Erythroblast (primary cell): ENCODE measurements at places on chromosomes 13 and 19.

DNA sequence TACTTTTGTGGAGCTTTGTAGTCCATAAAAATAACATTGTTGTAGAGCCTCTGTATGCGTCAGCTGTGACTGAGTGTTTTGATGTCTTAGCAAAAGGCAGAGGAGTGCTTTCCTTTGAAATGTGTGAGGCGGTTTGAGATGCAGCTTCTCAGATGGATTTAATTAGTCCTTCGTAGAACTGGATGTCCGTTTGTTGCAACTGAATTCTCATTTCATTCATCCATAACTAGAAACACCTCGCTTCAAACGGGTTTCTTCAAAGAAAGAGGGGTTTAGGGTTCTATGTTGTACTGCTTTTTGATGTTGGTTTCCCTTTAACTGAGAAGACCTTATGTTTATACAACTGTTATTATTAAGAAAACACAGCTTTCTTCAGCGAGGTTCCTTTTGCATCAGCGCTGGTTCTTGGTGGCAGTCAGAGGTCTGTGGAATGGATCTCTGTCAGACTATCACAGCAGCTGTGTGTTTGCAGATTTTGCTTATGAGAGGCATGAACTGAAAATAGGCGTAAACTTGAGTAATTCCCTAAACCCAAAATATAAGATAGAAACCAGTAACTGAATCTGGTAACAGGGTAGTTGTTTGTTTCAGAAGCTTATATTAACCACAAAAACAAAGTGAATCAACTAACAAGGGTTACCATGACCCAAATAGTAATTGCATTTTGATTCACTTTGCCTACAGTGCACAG lies 194.4 kb downstream of the GGACT start:
- DNase-seq: no peak

GRCh38 chr13:50220938-50221337 lies 205.7 kb downstream of the KCNRG start:
- DNase-seq: no peak

- DNase-seq: no peak
Measured at GRCh38 chr13:21883713-21884112, 212.8 kb downstream of the FGF9 start.

GRCh38 chr19:40627486-40628279 lies 26.5 kb downstream of the LTBP4 start:
- no peak for DNase-seq

DNA sequence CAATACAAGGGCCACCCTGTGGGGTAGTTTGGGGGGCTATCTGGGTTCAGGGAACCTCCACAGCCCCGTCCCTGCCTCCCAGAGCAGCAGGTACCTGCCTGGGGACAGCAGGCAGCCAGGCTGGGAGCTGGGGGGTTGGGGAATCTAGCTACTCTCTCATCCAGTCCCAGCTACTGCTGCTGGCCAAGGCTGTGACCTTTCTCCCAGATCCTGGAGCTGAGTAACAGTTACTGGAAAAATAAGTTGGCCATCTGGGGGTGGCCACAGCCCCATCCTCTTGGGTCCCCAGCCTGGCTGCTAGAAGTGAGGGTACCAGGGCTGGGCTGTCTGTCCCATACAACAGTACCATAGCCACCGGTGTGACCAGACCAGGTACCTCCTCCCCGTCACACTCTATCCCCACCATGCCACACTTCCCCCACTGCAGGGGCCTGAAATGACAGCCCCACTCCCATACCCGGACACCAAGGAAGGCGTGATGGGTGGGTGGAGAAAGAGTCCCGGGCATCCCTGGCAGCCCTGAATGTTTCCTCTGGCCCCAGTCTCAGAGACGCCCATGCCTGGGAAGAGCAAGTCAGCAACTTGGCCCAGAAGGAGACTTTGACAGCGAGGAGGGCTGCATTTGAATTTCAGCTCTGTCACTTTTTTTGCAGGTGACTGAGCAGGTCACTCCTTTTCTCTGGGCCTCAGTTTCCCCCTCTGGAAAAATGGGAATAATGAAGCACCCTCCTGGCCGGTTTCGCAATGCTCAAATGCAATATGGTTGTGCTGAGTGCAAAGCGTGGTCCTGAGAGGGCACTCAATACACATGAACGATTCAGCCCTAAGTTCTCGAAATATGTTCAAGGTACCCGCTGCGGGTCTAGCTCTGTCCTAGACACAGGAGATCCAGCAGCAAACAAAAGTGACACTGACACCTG lies 30.7 kb upstream of the NFIC start:
- DNase-seq: no peak

- DNase-seq: no peak
Measured at GRCh38 chr13:21218351-21219035, 42.0 kb downstream of the MRPL57 start.

- no peak for DNase-seq
Measured at GRCh38 chr13:113115363-113116205, 7.0 kb upstream of the F10 start.

GRCh38 chr13:95474992-95475391 lies 77.5 kb upstream of the CLDN10 start:
- DNase-seq: no peak

GRCh38 chr19:2887391-2887914 lies 13.3 kb upstream of the ZNF57 start:
- peak; percentile 55 for DNase-seq

- no peak for DNase-seq
Measured at GRCh38 chr13:29935309-29935981, 85.0 kb upstream of the UBL3 start.

DNA sequence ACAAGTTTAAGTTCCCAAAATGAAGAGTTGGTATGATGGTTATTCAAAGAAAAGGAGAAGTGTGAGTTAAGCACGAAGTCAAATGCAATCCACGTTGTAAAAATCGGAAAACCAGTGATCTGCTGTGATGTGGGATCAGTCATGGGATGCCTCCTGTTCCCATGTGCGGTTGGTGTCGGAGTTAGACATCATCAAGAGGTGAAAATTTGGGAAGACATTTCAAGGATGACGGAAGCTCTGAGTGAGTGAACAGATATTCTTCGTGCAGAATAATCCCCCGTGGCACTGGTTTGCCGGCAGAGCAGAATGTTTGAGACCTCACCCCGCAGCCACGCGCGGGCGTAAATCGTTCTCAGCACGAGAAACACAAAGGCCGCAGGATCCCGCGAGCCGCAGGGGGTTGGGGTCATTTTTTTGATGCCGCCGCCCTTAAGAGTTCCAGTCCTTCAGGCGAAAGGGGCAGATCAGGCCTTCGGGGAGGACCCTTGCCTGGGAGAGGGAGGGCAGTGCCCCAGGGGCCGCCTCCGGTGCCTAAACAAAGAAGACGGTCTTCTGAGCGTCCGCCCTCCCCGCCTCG lies 13.7 kb upstream of the SOX1 start:
- no peak for DNase-seq

GRCh38 chr13:112012016-112012704 lies 54.8 kb upstream of the SOX1 start:
- DNase-seq: no peak

GRCh38 chr13:43300865-43301264 lies 277.5 kb downstream of the DNAJC15 start:
- DNase-seq: no peak

DNA sequence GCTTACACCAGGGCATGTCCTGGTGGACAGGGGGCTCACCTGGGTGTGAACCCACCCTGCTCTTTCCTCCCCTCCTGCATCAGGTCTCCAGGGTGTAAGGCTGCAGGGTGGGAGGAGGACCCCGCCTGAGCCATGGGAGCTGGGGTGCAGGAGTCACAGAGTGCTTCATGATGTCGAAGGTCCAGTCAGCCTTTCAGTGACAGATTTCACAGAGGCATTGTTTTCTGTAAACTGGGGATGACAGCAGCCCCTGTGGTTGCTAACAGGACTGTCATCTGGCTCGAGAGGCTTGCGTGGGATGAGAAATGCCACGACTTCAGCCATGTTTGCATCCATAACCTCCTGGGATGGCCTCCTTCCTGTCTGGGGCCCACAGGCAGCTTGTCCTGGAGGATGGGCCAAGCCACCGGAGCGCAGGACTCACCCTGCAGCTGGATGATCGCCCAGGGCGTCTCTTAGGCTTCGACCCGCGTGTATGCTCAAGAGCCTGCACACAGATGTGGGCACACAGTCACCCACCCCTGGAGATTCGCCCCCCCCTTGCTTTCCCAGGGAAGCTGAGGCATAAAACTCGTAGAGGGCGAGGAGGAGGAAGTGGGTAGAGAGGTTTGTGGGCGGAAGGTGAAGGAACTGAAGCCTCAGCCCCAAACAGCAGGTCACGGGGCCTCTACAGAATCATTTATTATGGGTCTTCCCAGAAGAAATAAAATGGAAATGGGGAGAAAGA lies 4.9 kb downstream of the NANOS3 start:
- no peak for DNase-seq

DNA sequence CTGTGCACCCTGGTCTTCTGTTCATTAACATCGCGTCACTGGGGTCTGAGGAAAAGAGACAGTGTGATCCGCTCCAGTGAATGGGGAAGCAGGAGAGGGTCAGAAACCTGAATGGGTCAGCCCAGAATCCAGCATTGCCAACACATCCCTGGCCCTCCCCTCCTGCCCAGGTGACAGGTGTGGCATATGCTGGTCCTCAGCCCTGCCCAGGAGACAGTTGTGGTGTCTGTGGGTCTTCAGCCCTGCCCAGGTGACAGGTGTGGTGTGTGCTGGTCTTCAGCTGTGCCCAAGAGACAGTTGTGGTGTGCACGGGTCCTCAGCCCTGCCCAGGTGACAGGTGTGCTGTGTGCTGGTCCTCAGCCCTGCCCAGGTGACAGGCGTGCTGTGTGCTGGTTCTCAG lies 8.0 kb downstream of the TFDP1 start:
- DNase-seq: peak; percentile 62

- no peak for DNase-seq
Measured at GRCh38 chr19:19068659-19069654, 5.2 kb downstream of the SLC25A42 start.

- no peak for DNase-seq
Measured at GRCh38 chr19:3338541-3339181, 27.7 kb upstream of the NFIC start.

DNA sequence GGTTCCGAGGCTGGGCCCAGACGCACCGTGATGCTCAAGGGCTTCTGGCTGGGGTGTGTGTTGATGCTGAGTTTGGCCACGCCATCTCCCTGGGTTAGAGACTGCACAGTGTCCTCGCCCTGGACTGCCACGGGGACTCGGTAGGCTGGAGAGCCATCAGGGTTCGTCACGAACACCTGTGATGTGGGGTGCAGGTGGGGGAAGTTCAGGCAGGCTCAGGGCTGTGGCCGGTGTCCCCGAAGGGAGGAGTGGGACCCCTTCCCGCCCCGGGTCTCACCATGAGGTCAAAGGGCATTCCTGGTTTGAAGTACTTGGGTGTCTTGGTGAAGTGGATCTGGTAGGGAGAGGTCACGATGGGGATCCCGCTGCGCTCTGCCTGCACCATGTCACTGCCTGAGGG lies 8.2 kb downstream of the C3 start:
- DNase-seq: no peak

- DNase-seq: no peak
Measured at GRCh38 chr13:20637811-20638210, 65.7 kb upstream of the IL17D start.

GRCh38 chr13:101474419-101474957 lies 22.0 kb downstream of the ITGBL1 start:
- DNase-seq: no peak

- DNase-seq: no peak
Measured at GRCh38 chr13:102233566-102234208, 168.2 kb downstream of the FGF14 start.

- no peak for DNase-seq
Measured at GRCh38 chr19:28500296-28500695, 712.7 kb downstream of the UQCRFS1 start.

DNA sequence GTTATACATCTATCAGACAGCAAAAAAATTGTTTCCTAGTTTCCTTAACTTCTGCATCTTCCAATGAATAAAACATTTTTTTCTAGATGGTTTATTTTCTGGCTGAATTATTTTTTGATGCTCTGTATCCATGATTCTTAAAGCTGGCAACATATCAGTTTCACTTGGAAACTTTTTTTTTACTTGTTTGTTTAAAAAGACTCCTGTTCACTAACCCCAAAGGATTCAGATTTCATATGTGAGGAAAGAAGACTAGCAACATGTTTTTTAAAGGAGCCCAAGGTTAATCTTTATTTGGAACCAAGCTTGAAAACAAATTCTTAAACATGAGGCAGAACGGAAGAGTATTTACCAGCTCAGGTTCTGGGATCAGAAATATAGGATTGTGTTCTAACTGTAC lies 632.3 kb downstream of the SLITRK6 start:
- DNase-seq: no peak

GRCh38 chr19:22421797-22422196 lies 349 bp downstream of the ZNF98 start:
- no peak for DNase-seq

- peak; percentile 49 for DNase-seq
Measured at GRCh38 chr19:51407511-51408131, 9.8 kb downstream of the SIGLEC10 start.

DNA sequence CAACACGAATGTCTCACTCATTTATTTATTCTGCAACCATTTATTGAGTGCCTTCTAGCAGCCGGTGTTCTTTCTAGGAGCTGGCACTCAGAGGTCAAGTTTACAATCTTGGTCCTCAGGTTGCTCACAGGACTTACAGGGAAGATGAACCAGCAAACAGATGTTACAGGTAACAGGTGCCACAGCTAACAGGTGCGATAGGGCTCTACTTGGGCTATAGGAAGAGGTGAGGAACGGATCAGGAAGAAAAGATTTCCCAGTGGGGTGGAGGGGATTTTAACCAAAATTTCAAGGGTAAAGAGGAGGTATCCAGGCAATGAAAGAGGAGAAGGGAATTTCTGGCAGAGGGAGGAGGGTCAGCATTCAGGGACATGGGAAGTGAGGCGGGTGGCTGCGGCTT lies 87.3 kb upstream of the FARP1 start:
- no peak for DNase-seq

DNA sequence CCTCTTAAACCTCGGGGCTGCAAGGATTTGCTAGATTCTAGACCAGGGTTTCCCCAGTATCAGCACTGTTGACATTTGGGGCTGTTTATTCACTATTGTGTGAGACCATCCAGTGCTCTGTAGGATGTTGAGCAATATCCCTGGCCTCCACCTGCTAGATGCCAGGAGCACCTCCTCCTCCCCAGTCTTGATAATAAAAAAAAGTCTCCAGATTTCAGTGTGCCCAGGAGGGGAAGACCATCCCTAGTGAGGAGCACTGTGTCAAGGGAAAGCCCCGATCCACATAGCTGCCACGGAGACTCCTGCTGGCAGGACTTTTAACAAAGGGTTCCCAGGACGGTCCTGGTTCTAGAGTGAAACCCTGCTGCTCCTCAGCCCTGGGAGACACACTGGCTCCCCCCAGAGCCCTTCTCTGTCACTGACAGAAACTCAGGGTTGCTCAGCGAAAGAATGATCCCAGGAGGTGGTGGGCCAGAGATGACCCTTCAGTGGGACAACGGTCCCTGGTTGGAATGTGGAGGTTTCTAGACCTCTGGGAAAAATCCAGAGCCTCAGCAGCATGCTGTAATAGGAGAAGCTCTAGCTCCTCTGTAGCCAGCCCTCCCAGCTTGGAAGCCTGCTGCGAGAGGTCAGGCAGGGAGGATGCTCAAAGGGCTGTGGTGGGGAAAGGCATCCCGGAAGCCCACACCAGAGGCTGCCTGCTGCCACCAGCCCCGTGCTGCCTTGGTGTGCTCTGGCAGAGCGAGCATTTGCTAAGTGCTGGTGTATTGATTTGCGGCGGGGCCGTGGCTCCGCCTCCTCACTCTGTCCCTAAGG lies 20.3 kb downstream of the LYL1 start:
- peak; percentile 56 for DNase-seq
